ENCODE measurements at places on chromosomes 12 and 14.
A peak's percentile ranks its signal among the peaks of the same experiment; 100 is the strongest.

DNA sequence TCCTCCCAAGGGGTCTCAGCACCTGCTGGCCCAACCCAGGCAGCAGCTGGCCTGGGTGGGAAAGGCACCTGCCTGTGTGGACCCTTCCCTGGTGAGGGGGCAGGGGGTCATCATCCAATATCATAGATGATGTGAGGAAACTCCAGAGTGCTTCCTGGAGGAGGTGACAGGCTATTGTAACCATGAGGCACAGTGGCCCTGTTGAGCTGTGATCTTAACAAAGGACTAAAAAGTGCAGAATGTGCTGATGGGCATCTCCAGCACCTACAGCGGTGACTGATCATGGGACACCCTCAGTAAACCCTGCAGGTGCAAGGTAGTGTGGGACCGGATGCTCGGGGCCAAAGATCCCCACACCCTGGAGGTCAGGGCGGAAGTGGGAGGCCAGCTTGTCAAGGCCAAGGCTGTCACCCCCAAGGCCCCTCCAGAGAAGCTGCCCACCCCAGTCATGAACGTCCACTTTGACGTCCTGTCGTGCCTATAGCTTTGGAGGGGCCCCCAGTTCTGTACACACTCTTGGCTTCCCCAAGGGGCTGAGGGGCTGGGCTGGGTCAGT lies 7.5 kb downstream of the MMP17 start:
- DNase-seq = no peak

DNA sequence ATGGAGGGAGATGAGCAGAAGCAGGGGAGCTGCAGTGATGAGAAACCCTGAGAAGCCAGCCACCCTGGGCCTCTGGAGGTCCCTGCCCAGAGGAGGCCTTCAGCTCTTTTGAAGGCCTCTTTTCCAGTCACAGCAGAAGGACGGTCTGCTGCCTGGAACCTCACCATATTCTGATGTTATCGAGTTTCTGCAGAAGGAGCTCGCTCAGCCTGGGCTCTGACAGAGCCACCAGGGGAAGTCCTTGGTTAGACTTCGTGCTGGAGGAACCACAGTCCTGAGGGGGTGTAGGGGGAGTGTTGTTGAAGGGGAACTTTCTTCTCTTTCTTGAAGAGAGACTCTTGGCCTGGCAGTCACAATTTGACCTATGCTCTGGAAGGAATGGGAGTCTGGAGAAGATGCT lies 25.1 kb upstream of the BATF start:
- DNase-seq = no peak

DNA sequence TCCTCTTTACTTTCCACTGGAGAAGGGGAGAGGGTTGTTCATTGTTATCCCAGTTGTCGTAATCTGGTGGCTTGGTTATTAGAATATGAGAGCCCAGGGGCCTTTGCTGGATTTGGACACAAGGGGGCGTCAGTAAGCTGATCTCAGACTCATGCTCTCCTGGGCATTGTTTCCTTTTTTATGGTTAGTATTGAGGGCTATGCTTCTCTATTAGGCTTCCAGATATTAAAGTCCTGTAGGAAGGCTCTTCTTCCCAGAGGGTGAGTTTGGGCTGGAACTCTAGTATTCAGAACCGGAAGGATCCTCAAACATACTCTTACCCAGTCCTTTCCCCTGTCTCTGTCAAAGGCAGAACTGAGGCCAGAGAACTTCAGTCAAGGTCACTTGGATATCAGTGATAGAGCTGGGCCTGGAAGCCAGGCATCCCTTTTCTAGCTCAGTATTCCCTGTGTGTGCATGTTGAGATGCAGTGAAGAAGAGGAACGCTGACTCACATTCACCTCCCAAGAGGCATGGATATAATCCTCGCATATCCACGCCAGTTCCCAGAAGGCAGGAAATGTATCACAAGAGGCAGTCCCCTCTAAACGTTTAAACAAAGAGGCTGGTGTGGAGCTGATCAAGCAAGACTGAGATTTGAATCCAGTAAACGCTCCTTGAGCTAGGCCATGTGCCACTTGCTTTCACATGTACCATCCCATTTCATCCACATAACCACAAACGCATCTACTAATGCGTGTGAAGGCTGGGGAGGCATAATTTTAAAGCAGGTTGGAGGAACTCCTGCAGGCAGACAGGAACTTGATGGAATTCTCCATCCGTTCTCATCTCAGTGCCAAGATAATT lies 41.6 kb downstream of the UBE3B start:
- DNase-seq = peak; percentile 52

DNA sequence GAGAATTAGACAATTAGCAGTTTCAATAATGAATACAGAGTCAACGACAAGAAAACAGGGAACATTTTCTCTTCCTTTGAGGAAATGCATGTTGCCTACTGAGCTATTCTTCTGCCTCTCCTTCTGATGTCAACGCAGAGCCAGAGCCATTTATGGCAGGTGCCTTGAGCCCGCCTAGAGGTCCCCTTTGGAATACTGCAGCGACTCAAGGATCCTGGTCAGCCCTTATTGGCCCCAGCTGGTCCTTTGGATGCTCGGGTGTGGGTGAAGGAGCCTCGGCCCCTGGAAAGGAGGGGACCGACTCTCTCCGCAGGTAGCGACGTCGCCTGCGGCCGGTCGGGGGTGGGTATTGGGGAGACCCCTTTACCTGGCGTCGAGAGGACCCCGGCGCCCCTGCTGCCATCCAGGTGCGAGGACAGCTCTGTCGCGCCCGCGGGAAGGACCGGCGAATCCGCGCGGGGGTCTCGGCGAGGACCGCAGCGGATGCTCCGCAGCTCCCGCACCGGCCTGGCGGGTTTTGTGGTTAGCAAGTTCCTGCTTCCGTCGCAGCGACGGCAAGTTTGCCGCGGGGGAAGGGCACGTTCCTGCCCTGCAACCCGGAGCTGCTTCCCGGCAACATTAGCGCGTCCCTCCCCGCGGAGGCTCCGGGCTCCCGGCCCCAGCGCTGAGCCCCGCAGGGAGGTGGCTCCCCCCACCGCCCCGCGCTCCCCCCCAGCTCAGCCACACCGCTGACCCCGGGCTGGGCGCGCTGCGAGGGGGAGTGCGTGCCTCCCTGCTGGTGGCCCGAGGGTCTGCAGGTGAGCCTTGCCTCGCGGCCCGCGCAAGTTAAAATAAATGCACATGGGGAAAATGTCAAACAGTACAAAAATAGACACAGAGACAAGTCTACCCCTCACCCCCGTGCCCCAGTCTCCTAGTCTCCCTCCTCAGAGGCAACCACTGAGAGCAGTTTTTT lies at the start of gene MANSC1:
TSS of gene MANSC1 (minus strand) at position 532 of the 955 bp plus-strand sequence. CDS start 6,928 bp downstream, outside the sequence.
- DNase-seq = peak; percentile 64

DNA sequence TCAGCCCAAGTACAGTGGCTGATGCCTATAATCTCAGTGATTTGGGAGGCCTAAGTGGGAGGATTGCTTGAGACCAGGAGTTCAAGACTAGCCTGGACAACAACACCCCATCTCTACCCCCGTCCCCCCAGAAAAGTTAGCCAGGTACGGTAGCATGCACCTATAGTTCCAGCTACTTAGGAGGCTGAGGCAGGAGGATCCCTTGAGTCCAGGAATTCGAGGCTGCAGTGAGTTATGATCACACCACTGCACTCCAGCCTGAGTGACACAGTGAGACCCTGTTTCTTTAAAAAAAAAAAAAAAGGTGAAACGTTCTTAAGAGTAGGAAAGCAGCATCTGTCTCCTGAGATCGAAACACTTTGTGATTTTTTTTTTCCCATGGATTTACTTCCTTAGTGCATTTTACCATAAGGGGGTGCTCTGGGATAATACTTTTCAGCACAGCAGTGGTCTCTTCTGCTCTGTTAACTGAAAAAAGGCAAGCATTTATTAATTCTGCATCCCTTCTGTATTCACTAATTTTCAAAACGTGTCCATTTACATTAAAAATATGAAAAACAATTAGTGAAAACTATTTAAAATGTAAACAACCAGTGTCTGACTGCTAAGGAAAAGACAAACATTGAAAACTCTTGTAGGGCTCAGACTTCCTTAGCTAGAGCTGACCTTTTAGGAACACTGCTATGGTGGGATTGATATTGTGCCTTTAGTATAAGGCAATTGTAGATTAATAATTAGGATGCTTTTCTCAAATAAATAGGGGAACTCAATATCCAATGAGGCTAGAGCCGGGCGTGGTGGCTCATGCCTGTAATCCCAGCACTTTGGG lies 31.2 kb upstream of the USP44 start:
- DNase-seq = peak; percentile 38

- DNase-seq = no peak
These were observed 28.9 kb upstream of the PLEKHG3 start for GRCh38 chr14:64675312-64675711.
